Central memory CD8-positive, alpha-beta T cell (primary cell): ENCODE measurements at places on chromosomes 3 and 15.

- H3K4me3 ChIP-seq: no peak overlapping the region
- DNase-seq: no peak
- H3K36me3 ChIP-seq: no peaks in the 10 kb centered on the region
- H3K27me3 ChIP-seq: peaks cover 57% of the 10 kb centered on the region
- no peak overlapping the region for H3K27ac ChIP-seq
Observed at GRCh38 chr15:83276661-83277060, 7.8 kb downstream of the BNC1 start.

- no peaks in the 10 kb centered on the region for H3K4me1 ChIP-seq
- no peaks in the 10 kb centered on the region for H3K27me3 ChIP-seq
- H3K4me3 ChIP-seq: no peak overlapping the region
- H3K36me3 ChIP-seq: no peaks in the 10 kb centered on the region
Observed at GRCh38 chr3:131645638-131646037, 142.9 kb upstream of the MRPL3 start.

- peaks cover 9% of the 10 kb centered on the region for H3K36me3 ChIP-seq
- peak overlapping the region; percentile 20 for H3K27ac ChIP-seq
- no peak for DNase-seq
- peaks cover 9% of the 10 kb centered on the region for H3K4me1 ChIP-seq
- H3K27me3 ChIP-seq: no peaks in the 10 kb centered on the region
Observed at GRCh38 chr3:66344848-66345578, 124.2 kb downstream of the SLC25A26 start.

- no peaks in the 10 kb centered on the region for H3K36me3 ChIP-seq
- H3K27me3 ChIP-seq: peaks cover 72% of the 10 kb centered on the region
- H3K4me1 ChIP-seq: no peaks in the 10 kb centered on the region
- no peak overlapping the region for H3K27ac ChIP-seq
- DNase-seq: no peak
- no peak overlapping the region for H3K4me3 ChIP-seq
Observed at GRCh38 chr15:81491414-81492096, 117.5 kb upstream of the TMC3 start.

DNA sequence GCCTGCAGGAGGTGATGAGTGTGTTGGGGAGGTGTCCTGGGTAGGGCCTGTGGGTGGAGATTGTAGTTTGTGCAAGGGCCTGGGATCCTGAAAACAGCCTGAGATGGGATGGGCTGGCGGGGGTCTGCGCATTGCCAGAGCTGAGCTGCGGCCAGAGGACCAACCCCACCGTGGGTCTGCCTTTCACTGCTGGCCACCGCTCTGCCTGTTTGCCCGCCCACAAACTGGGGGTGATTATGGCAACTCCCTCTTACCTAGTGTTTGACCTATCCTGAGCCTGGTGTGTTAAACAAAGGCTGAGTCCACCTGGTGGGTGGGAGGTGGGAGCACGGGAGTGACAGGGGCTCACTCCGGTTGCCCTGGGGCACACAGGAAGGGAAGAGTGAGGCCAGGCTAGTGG, 9.8 kb downstream of the ABTB1 start:
- H3K27ac ChIP-seq: no peak overlapping the region

DNA sequence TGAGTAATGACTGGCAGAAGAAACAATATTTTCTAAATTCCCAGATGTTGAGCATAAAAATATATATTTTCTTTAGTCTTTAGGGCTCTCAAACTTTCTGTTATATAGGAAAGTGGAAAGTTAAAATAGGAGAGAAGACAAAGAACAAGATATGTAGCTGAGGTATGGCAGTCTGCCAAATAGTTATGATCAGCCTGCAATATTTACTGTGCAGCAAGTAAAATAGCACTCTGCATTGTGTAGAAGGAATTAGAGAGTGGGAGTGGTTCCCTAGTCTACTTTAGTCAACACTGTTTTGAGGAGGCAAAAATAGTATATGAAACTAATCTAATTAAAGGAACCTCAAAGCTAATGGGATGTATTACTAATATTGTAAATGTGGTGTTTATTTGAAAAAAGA, 978.1 kb upstream of the ALCAM start:
- no peaks in the 10 kb centered on the region for H3K36me3 ChIP-seq
- H3K4me3 ChIP-seq: no peak overlapping the region
- H3K27ac ChIP-seq: no peak overlapping the region
- H3K27me3 ChIP-seq: no peaks in the 10 kb centered on the region
- no peak for DNase-seq

DNA sequence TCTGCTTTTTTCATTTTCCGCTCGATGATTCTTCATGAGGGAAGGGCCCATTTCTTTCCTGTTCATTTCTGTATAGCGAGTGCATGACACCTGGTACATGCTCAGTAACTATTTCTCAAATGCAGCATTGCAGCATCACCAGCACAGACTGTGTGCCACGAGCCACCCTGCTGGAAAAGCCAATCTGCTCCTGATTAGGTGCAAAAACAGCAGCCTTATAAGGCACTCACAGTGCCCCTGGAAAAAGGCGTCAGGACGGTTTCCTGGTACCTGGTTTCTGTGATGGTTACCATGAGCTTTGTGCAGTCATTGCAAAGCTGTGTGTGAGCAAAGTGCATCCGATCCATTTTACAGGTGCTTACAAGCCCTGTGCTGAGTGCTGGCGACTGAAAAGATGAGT, 15.8 kb downstream of the ST8SIA2 start:
- no peaks in the 10 kb centered on the region for H3K4me1 ChIP-seq
- no peak overlapping the region for H3K27ac ChIP-seq
- H3K27me3 ChIP-seq: peaks cover 64% of the 10 kb centered on the region
- no peaks in the 10 kb centered on the region for H3K36me3 ChIP-seq

DNA sequence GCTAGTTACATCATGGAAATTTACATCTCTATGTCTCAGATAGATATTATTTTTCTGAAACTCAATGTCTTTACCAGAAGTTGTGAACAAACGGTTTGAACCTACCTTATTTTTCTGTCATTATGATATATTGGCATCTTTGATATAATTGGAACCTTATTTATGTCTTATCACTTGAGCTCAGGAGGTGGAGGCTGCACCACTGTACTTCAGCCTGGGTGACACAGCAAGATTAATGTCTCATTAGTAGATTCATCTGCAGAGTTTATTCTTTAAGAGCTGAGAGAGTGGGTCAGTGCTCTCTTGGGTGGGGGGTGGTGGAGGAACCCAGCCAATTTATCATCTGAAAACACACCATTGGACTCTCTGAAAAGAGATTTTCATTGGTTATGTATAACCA, 21.4 kb downstream of the SCG3 start:
- peaks cover 33% of the 10 kb centered on the region for H3K27me3 ChIP-seq
- no peak overlapping the region for H3K27ac ChIP-seq
- no peaks in the 10 kb centered on the region for H3K36me3 ChIP-seq
- no peak for DNase-seq
- H3K4me3 ChIP-seq: no peak overlapping the region

DNA sequence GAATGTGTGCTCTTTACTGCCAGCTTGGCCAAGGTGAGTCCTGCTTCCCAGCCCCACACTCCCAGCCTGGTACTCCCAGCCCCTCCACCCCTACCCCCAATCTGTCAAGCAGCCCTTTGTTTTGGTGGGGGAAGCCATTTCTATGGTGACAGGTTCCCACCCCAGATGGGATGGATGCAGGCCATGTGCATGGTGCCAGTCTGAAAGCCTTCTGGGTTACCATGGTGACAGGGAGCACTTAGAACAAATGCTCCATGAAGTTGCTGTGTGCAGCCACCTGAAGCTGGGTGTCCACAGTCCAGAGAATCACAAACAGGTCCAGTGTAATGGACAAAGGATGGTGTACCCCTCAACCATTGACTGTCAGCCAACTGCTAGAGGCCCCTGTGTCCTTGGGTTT, 19.1 kb upstream of the VILL start:
- no peak overlapping the region for H3K27ac ChIP-seq
- H3K4me3 ChIP-seq: no peak overlapping the region
- peaks cover 9% of the 10 kb centered on the region for H3K27me3 ChIP-seq
- DNase-seq: no peak

DNA sequence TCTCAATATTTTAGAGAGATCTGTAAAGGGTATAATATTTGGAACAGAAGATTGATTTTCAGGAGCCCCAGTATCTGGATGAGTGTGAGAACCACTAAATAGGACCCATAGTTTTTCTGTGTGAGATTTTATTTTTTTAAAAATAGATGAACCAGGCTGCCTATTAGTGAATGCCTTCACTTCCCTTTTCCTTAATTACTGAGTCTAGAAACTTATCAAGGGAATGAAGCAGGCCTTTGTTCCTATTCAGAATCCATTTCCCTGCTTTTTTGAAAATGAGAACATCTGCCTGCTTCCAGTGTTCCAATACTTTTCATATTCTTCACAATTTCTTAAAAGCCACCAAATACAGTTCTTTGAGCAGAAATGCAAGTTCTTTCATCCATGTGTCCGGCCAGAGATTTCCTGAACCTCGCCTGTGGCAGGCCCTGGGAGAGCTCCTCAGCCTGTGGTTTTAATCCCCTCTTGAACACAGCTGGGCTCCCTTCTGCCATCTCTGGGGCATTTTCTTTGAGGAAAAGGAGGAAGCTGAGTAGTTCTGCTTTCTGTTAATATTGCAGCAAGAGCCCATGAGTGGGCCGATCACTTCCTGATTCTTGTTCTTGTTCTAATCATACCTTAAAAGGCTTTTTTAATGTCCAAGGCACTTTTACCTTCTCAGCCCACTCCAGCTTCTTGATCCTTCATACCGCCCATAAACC, 4.7 kb downstream of the EHD4 start:
- no peaks in the 10 kb centered on the region for H3K27me3 ChIP-seq
- peaks cover 26% of the 10 kb centered on the region for H3K36me3 ChIP-seq
- no peak overlapping the region for H3K4me3 ChIP-seq
- no peak for DNase-seq
- H3K4me1 ChIP-seq: peaks cover 47% of the 10 kb centered on the region

DNA sequence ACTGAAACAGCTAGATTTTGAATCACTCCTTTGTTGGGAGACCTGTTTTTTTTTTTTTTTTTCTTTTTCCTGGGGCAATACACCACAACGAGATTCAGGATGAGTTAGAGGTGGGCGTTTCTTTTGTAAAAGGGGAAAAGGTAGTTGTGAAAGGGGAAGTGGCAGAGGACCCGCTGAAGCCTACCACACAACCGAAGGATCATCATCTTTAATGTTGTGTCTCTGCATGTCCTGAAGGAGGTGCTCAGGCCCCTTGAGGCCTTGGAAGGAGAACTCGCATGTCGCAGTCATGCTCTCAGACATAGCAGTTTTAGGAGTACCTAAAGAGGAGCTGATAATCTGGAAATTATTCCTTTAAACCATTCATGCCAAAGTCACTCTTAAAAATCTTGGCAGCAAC, 137.9 kb upstream of the LRIG1 start:
- peaks cover 12% of the 10 kb centered on the region for H3K27me3 ChIP-seq
- no peaks in the 10 kb centered on the region for H3K4me1 ChIP-seq
- DNase-seq: no peak
- H3K27ac ChIP-seq: no peak overlapping the region

DNA sequence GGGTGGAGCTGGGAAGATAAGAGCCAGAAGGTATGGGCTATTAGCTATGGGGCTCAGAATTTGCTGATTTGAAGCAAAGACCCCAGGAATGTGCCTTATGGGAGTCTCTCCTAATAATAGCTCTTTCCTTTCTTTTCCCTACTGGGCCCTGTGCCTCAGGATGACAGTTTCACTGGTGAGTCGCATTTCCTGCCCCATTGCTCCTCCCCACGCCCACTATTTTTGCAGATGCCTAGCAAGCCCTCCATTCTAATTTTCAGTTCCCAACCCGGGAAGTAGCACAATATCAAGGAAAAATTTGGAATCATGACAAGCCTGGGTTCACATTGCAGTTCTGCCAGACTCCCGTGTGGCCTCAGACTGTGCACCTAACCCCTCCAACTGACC, 583 bp downstream of the IL17RE start:
- no peak for DNase-seq
- H3K4me1 ChIP-seq: peaks cover 22% of the 10 kb centered on the region
- H3K27ac ChIP-seq: no peak overlapping the region
- no peaks in the 10 kb centered on the region for H3K27me3 ChIP-seq
- H3K4me3 ChIP-seq: no peak overlapping the region

- no peak for DNase-seq
- peaks cover 5% of the 10 kb centered on the region for H3K4me1 ChIP-seq
- H3K4me3 ChIP-seq: no peak overlapping the region
Observed at GRCh38 chr15:59536553-59536952, 75.0 kb upstream of the GCNT3 start.

DNA sequence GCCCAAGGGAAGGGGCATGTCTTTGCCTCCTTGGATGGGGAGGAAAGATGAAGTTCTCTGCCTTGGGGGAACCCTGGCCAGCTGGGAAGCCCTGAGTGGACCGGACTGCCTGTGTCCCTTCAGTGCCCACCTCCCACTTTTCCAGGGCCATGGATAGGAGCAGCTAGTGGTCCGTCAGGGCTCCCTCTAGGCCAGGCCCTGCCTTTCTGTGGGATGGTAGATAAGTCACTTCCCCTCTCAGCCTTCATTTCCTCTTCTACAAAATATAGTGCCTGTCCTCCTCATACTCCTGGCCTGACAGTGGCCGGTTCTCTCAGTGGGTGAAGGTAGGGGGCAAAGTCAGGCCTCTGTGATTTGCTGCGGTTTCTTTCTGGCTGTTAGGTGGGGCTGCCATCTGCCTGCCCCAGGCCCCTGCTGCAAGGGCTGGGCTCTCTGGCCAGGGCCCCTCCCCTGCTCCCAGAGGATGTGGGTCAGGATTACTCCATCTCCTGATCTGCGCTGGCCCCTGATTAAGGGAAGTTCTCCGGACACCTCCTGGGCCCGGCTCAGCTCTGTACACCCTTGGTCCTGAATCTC, 1.4 kb downstream of the PLEKHO2 start:
- DNase-seq: no peak
- H3K27ac ChIP-seq: peak overlapping the region; percentile 89
- H3K27me3 ChIP-seq: no peaks in the 10 kb centered on the region
- peaks cover 81% of the 10 kb centered on the region for H3K4me1 ChIP-seq
- peaks cover 8% of the 10 kb centered on the region for H3K36me3 ChIP-seq

GRCh38 chr3:125211523-125212090, 941 bp downstream of the SLC12A8 start:
- no peak overlapping the region for H3K27ac ChIP-seq
- no peak for DNase-seq
- H3K36me3 ChIP-seq: peaks cover 2% of the 10 kb centered on the region
